ENCODE measurements at places on chromosomes 2 and 18. TPM values are rescaled to one million over a fixed set of nuclear protein-coding genes. Genes with fewer than 3 reads are reported as not detected.

DNA sequence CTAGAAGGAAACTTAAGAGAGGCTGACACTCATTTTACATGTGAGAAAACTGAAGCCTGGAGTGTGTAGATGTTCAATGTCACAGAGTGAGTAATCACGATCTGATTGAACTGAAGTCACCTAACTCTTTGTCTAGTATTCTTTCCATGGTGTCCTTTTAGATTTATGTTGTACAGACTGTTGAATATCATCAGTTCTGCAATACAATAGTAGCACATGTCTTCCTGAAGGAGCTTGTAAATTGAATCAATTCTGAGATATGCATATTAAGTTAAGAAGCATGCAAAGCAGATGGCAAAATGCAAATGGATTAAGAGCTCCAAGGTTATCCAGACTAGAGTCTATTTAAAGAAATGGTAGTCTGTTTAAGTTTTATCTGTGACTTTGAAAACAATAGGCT lies 484.9 kb upstream of the CRIM1 start:
- H3K27ac ChIP-seq: no peak overlapping the region
- DNase-seq: no peak
- H3K4me3 ChIP-seq: no peak overlapping the region
- H3K36me3 ChIP-seq: no peaks in the 10 kb centered on the region

DNA sequence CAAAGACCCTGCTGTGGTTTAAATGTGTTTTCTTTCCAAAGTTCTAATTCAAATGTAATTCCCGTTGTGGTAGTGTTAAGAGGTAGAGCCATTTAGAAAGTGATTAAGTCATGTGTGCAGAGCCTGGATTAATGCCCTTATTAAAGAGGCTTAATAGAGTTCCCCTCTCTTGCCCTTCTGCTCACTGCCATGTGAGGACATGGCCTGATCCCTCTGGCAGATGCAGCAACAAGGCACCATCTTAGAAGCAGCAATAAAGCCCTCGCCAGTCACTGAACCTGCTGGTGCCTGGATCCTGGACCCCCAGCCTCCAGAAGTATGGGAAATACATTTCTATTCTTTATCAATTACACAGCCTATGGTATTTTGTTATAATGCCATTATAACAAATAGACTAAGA lies 485.2 kb downstream of the DCDC2C start:
- H3K4me3 ChIP-seq: no peak overlapping the region
- H3K27ac ChIP-seq: no peak overlapping the region
- no peaks in the 10 kb centered on the region for H3K36me3 ChIP-seq
- H3K27me3 ChIP-seq: no peaks in the 10 kb centered on the region
- no peaks in the 10 kb centered on the region for H3K4me1 ChIP-seq
- DNase-seq: no peak

- no peak for DNase-seq
- no peaks in the 10 kb centered on the region for H3K27me3 ChIP-seq
- no peak overlapping the region for H3K27ac ChIP-seq
- no peaks in the 10 kb centered on the region for H3K4me1 ChIP-seq
- H3K4me3 ChIP-seq: no peak overlapping the region
Measured at GRCh38 chr2:228066126-228066798, 115.2 kb downstream of the SPHKAP start.

- H3K27me3 ChIP-seq: no peaks in the 10 kb centered on the region
- no peak overlapping the region for H3K27ac ChIP-seq
- DNase-seq: no peak
- no peaks in the 10 kb centered on the region for H3K4me1 ChIP-seq
Measured at GRCh38 chr2:104758199-104758620, 95.7 kb upstream of the POU3F3 start.

GRCh38 chr2:72613931-72614330 lies 211.9 kb downstream of the EXOC6B start:
- no peaks in the 10 kb centered on the region for H3K36me3 ChIP-seq
- no peaks in the 10 kb centered on the region for H3K27me3 ChIP-seq
- DNase-seq: no peak
- H3K4me3 ChIP-seq: no peak overlapping the region
- no peaks in the 10 kb centered on the region for H3K4me1 ChIP-seq

DNA sequence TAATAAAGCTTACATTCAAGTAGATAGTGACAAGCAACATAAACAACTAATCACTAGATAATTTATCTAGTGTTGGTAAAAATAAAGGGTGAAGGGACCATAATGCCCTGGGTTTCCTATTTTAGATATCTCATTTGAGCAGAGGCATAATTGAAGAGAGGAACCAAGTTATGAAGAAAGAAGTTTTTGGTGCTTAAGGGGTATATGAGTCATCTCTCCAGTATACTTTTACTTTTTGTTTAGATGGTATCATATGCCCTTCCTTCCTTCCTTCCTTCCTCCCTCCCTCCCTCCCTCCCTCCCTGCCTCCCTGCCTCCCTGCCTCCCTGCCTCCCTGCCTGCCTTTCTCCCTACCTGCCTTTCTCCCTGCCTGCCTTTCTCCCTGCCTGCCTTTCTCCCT lies 1053.5 kb upstream of the CELF4 start:
- H3K27me3 ChIP-seq: no peaks in the 10 kb centered on the region
- DNase-seq: no peak
- no peaks in the 10 kb centered on the region for H3K36me3 ChIP-seq
- no peak overlapping the region for H3K27ac ChIP-seq
- H3K4me1 ChIP-seq: no peaks in the 10 kb centered on the region

DNA sequence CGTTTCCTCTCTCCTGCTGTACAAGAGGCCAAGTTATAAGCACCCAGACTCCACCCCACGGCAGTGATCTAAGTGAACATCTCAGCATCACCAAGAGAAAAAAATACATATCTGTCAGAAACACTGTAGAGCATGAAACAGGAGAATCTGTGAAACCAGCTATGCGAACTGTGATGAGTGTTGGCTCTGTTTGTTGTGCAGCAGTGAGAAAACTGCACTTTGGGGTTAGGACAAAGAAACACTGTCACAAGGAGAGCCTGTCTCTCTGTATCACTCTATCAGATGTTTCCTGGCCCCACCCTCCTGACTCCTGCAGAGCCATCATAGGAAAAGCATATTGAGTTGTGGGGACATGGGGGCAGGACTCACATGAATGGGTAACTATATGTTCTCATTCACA lies 87.1 kb downstream of the LAMA3 start:
- no peak for DNase-seq
- no peaks in the 10 kb centered on the region for H3K36me3 ChIP-seq
- H3K4me1 ChIP-seq: no peaks in the 10 kb centered on the region
- no peak overlapping the region for H3K27ac ChIP-seq
- peaks cover 20% of the 10 kb centered on the region for H3K27me3 ChIP-seq
- no peak overlapping the region for H3K4me3 ChIP-seq

- no peak for DNase-seq
- peaks cover 48% of the 10 kb centered on the region for H3K36me3 ChIP-seq
- no peaks in the 10 kb centered on the region for H3K27me3 ChIP-seq
- H3K4me1 ChIP-seq: peaks cover 23% of the 10 kb centered on the region
- H3K4me3 ChIP-seq: no peak overlapping the region
Measured at GRCh38 chr2:135839713-135840112, 2.7 kb upstream of the LCT start.

DNA sequence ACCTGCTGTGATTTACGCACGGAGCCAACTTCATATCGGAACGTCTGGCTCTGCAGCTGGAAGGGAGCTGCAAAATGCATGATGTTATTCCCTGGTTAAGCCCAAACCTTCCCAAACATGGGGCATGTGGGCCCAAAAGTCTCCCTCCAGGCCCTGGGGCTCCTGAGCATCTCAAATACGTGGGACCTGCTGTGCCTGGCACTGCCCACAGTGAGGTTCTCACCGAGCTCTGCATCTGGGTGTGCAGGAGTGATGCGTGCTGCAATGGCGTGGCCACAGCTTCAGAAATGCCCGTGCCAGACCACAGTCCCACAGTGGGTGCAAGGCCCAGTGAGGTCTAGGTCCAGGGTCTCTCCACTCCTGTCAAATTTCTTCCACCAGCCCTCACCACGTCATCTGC lies 503.3 kb downstream of the EIPR1 start:
- H3K4me1 ChIP-seq: no peaks in the 10 kb centered on the region
- no peaks in the 10 kb centered on the region for H3K36me3 ChIP-seq
- H3K4me3 ChIP-seq: no peak overlapping the region
- no peak overlapping the region for H3K27ac ChIP-seq

DNA sequence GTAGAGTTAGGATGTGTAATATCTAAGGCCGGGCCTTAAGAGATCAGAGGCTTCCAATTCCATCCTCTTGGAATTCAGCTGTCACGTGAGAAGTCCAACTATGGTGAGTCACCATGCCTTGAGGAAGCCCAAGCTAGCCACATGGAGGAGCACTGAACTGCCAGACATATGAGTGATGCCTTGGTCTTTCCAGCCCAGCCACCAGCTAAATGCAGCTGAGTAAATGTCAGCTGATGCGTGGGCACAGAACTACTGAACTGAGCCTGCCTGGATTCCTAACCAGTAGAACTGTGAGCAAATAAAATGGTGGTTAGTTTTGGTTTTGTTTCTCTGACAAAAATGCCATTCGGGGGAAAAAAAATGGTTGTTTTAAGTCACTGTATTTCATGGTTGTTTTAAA lies 153.7 kb upstream of the SERTAD2 start:
- H3K27me3 ChIP-seq: no peaks in the 10 kb centered on the region
- H3K4me3 ChIP-seq: peak overlapping the region; percentile 15
- H3K36me3 ChIP-seq: no peaks in the 10 kb centered on the region
- DNase-seq: peak; percentile 71

- H3K27me3 ChIP-seq: no peaks in the 10 kb centered on the region
- DNase-seq: no peak
- no peaks in the 10 kb centered on the region for H3K36me3 ChIP-seq
Measured at GRCh38 chr18:39660141-39660540, 2094.5 kb upstream of the CELF4 start.

DNA sequence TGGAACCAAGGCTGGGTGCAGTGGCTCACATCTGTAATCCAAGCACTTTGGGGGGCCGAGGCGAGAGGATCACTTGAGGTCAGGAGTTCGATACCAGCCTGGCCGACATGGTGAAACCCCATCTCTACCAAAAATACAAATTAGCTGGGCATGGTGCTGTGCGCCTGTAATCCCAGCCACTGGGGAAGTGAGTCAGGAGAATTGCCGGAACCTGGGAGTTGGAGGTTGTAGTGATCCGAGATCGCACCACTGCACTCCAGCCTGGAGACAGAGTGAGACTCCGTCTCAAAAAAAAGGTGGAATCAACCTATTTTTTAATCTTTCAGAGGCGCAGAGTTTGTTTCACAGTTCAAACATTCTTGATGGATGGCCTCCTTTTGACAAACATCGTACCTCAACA lies 24.5 kb upstream of the ATP8B1 start:
- peaks cover 4% of the 10 kb centered on the region for H3K36me3 ChIP-seq
- H3K4me3 ChIP-seq: no peak overlapping the region
- peaks cover 5% of the 10 kb centered on the region for H3K4me1 ChIP-seq

DNA sequence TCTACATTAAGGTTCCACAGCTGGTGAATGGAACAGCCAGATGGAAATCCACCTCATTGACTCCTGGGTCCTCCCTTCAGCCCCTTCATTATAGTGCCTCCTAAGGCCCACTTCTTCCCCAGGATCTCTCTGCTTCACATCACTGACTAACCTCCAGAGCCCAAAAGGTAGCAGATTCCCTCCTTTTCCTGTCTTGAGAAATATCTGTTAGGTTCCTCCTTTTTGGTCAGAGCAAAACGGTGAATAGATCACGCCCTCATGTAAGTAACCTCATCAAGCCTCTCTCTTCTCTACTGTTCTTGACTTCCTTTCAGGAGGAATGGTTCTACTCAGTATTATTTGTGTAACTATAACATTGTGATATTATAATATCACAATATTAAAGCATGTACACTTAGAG lies 155.0 kb upstream of the SRD5A2 start:
- no peak overlapping the region for H3K4me3 ChIP-seq
- no peaks in the 10 kb centered on the region for H3K4me1 ChIP-seq
- peaks cover 4% of the 10 kb centered on the region for H3K27me3 ChIP-seq
- H3K36me3 ChIP-seq: no peaks in the 10 kb centered on the region

- no peak overlapping the region for H3K27ac ChIP-seq
- no peak overlapping the region for H3K4me3 ChIP-seq
- no peaks in the 10 kb centered on the region for H3K4me1 ChIP-seq
- peaks cover 5% of the 10 kb centered on the region for H3K27me3 ChIP-seq
- H3K36me3 ChIP-seq: no peaks in the 10 kb centered on the region
- DNase-seq: peak; percentile 16
Measured at GRCh38 chr2:134842930-134843490, 4.6 kb downstream of the ACMSD start.

DNA sequence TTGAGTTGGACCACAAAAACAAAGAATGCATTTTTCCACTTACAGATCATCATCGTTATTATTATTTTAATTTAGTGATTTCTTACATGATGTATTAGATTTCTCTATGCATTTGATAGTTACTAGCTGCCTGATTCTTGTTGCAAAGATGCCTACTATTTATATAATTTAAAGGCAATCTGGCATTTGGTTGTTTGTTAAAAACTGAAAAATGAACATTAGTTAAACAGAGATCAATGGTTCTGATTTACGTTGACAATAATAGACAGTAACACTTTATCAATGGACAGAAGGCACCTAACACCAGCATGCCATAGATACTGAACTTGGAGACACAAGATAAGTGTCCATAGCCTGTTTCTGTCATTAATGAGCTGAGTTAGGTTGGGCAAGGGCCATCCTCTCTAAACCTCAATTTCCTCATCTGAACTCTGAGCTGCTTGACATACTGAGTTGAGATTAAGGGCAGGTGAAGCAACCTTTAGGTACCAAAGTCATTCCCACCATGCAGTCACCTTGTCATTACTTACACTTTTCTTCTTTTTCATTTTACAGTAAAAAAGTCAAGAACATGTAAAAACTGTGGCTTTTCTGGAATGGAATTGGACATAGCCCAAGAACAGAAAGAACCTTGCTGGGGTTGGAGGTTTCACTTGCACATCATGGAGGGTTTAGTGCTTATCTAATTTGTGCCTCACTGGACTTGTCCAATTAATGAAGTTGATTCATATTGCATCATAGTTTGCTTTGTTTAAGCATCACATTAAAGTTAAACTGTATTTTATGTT lies 3.1 kb downstream of the CCL20 start:
- H3K36me3 ChIP-seq: no peaks in the 10 kb centered on the region
- no peak overlapping the region for H3K27ac ChIP-seq
- peaks cover 19% of the 10 kb centered on the region for H3K4me1 ChIP-seq
- DNase-seq: no peak
- no peak overlapping the region for H3K4me3 ChIP-seq
- no peaks in the 10 kb centered on the region for H3K27me3 ChIP-seq

The CXCR2 gene
- total RNA-seq: 0.19 TPM

The SIX3 gene
- not detected for total RNA-seq

The CGREF1 gene
- 15.1 TPM for total RNA-seq

The ASPRV1 gene
- 1.4 TPM for total RNA-seq

The SLC40A1 gene
- total RNA-seq: 0.78 TPM

All from activated CD4-positive, alpha-beta T cell treated with anti-CD3 and anti-CD28 coated beads, Interleukin-2, amount 10 ng/mL, durations not matched to agents 24 days and 14 days (primary cell).